Fibroblast of mammary gland (primary cell): ENCODE measurements at places on chromosomes 5 and 9.
A peak's percentile ranks its signal among the peaks of the same experiment; 100 is the strongest.

DNA sequence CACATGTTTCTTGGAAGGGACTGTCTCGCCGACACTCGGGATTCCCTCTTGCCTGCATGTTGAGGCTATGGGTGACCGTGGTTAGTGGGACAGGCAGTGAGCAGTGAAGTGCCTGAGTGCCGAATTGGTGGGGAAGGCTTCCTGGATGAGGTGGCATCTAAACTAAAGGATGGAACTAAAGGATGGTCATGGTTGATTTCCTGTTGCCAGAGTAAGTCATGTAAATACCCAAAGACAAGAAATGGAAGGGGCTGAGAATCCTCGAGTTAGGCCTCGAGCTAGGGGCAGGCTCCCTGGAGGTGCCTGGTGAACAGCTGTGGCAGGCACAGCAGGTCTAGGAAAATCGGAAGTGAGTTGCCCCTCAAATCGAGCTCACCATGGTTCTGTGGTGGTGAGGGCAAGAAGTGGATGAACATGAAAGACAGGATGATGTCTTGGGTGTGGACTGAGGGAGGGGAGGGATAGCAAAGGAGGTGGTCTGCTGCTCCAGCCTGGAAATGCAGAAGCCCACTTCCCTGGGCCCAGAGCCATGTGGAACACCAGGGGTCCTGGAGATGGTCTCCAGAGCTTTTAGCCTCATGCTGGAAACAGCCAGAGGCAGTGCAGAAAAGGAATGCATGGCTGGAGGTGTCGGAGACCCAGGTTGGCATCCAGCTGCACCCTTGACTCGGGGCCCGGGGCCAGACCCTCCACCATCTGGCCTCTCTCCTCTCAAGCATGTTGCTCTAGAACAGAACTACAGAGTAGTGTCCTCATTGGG is 12.2 kb downstream of the CD74 start:
- no peak for DNase-seq

DNA sequence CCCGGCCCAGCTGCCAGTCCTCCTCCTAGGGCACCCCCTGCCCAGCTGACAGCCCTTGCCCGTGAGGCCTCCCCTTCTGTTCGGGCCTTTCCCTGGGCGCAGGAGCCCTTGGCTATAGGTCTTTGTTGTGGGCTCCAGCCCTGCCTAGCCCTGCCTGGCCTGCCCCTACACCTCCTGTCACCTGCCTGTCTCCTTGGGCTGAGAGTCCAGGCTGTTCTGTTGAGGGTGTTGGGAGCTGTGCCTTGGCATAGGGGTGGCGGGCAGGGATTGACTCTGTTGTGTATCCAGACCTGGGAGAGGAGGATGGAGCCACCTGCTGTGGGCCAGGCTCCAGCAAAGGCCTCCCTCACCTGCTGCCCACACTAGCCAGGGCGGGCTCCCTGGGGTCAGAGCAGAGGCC is 11.6 kb downstream of the FCN2 start:
- DNase-seq = no peak

DNA sequence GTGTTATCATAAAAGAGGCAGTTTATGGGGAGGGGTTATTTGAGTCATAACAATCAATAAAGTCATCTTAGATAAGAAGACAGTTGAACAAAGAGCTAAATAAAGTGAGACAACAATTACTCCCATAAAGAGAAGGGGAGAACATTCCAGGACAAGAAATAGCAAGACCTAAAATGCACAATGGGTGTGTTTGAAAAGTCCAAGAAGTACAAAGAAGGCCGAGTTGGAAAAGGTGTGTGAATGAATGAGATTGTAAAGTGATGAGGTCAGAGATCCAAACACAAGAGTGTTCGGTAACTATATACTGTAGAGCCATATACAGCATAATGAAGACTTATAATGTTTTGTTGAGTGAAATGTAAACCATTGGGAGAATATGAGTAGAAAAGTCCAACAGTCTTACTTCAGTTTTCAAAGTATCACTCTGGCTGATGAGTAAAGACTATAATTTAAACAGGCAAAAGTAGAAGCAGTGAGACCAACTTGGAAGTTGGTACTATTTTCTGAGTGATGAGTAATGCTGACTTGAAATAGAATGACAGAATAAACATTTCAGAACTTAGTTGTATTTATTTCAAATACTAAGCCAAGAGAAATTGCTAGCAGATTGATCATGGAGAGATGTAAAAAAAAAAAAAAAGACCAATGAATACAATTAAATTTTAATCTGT is 868.7 kb upstream of the CDH9 start:
- DNase-seq = no peak

DNA sequence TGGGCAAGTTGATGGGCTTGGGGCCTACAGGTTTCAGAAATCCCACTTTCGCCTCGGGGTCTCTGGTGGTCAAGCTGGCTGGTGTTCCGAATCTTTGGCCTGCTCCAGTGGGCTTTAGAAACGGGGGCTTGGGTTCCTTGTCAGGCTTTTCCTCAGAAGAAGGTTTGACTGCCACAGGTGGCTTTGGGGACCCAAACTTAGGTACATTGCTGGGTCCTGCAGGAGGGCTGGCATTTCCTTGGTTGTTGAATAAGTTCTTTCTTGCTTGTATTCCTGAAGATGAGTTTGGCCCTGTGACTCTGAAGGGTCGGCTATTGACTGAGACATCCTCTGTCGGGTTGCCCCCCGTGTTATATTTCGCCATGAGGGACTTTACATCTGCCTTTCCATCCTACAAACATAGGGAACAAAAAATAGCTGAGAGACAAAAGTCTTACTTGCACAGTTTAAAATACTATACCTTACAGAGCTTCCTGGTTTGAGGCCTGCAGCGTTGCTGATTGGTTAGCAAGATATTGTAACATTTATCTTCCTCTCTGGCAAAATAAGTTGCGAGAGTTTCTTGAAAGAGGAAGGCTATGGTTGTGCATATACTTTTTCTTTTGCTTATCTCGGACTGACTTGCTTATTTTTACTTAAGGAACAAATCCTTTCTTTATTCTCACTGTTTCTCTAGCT is 16.6 kb downstream of the FYB1 start:
- DNase-seq = no peak

DNA sequence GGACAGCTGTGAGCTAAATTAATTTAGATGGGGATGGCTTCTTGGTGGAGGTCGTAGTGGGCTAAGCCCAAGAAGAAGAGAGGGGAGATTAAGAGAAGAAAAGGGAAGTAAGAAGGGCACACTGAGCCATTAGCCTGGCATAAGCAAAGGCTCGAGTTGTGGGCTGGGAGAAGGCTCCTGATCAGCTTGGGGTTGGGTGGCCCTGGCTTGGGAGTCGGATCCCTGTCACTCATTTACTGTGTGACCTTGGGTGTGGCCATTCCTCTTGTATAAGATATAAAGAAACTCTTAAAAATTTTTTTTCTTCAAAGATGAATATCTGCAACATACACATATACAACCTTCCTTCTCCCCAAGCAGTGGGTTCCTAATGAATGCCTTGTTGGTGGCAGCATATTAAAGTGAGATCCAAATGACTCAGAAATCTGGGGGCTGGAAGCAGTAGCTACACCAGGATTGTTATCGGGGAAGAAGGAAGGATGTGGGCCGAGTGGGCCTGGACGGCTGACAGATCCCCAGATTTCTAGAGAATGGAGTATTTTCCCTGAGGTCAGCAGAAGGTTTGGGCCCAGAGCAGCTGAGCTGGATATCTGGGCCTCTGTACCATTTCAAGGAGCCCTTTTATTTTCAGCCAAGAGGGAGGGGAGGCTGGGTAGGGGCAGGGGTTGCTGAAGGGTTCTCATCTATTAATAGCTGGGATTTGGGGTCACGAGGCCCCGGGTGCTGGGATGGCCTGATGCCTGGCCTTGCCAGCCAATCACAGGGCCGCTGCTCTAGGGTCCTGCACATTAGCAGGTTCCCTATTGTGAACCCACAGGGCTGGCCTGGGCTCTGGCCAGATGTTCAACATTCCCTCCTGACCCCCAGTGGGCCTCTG is 52.1 kb downstream of the PPARGC1B start:
- DNase-seq = peak; percentile 28

- no peak for DNase-seq
These were observed 1307.2 kb downstream of the EFNA5 start for GRCh38 chr5:106363578-106363977.

DNA sequence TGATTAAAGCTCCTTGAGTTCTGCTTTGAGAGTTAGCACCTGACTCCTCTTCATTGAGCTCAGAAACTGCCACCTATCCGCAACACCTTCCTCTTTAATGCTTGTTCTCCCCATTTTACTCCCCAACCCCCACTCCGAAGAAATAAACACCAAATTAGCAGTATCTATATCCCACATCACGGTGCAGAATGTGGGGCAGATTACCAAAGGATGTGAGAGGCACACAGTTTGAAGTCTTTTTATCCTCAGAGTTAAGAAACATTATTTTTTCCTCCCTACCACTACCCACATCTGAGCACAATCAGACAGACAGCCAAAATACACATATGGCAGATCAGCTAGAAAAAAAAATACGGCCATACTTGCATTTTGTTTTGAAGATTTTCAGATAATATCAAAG is 26.1 kb upstream of the IL7R start:
- DNase-seq = no peak

DNA sequence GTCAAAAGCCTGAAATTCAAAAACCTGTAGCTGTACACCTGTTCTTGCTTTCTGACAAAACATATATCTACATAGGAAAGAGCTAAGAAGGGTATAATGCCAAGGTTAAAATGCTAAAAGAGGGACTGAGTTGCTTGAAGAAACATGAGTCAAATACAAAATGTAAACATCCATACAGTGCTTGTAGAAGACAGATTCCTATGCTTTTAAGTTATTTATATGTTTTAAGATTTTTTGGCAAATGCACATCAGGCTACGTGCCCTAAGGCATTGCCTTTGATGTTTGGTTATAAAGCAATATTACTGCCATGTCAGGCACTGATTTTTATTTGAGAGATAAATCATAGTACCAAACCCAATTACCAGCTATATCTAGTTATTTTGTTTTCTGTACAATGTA is 269.0 kb downstream of the EDIL3 start:
- no peak for DNase-seq
